NCI-H510A treated with DMSO at 0.1 percent for 48 hours (cell line): ENCODE measurements at places on chromosomes 4 and X.

DNA sequence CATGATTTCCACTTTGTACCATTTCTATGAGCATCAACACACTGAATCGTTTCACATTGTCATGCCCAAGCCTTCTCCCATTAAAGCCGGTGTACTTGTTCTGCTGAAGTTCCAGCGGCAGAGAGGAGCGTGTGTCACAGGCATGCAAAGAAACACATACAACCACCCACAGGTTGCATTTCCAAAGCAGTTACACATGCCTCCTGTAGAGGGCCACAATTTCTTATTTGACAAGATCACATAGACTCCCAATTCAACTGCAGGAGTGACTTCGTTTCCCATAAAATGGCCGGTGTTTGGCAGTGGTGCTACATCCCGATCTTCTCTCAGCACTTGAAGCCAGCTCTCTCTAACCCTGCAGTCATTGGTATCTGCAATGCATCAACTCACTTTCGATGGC lies 992.6 kb downstream of the NLGN4X start:
- DNase-seq: peak; percentile 59

GRCh38 chr4:145502809-145503208 lies 21.2 kb downstream of the SMAD1 start:
- no peak for DNase-seq

DNA sequence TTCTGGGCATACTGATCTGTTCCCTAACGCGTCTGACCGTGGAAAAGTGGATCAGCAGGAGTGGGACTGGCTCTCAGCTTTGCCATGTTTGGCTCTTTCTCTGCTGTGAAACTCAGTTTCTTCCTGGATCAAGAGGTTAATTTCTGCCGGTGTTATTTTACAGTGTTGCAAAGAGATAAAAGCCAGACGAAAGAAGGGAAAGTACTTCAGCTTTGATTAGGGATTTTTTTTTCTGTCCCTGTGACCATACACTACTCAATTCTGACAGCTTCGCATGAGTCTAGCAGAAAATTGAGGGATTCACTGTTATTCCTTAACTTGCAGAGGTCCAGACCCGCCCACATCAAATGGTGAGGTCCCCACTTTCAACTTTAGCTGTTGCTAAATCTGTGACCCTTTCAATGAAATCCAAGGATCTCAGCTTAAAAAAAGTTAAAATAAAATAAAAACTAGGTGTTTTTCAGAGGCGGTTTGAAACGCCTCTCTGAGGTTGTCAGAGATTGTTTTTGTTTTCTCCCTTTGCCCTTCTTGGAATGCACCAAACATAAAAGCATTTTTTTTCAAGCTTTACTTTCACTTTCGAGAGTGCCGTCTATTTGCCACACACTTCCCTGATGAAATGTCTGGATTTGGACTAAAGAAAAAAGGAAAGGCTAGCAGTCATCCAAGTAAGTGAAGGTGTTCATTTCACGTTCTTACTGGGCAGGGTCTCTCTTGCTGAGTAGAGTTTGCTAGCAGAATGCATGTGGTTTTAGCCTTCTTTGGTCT lies at the start of gene TLR3:
TSS of gene TLR3 (plus strand) at position 576 of the 768 bp plus-strand sequence. CDS start 7,464 bp downstream, outside the sequence.
- no peak for DNase-seq

DNA sequence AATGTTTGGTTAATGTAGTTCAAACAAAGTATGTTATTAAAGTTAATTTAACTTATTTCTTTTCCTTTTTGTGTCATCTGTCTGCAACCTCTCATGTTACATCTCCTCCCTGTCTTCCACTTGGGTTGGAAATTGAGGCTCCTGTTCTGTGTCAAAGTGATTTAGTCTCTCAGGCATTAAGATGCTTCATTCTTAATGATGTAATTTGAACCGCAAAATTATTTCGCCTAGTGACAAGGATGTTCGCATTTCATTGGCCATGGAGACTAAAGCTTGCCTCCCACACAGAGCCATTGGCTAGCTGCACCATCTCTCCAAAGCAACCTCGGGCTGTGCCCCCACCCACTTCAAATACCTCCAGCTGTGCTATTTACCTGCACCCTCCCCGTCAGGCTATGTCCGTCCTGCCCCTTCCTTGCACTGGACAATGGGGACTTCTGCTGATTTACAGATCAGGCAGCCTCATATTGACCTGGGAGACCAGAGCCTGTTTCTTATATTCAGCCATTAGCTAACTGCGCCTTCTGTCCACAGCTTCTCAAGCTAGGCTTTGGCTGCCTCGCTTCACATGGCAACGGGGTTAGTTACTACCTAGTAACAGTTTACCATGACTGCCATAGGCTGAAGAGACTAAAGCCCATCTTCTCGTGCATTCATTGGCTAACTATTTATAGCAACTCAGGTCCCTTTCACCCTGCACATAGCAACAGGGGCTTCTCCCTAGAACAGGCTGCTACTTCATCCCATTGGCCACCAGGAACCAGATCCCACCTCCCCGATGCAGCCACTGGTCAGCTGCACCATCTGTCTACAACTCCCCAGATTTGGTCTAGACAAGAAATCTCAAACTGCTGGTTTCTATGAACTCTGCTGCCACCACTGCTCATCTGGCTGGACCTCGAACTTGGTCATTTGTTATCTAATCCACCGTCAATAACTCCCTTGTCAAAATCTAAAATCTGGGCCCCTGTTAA lies 8.6 kb upstream of the ZNF157 start:
- DNase-seq: peak; percentile 87

DNA sequence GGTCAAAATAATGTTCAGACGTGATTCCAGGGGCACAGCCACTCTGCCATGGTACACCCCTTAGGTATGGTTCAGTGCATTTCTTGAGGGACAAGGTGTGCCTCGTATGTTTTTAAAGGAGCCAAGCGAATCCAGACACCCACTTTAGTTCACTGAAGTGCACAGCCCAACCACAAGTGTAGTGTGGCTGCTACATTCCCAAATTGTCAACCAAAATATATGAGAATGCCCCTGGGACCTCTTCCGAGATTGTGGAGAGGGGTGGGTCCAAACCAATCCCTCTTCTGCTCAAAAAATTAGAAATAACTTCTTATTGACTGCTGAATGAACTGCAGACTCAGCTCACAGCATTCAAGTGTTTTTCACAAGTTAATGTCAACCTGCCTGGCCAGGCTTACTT lies 7.4 kb upstream of the BRS3 start:
- DNase-seq: no peak

GRCh38 chr4:76488888-76489685 lies 54.1 kb downstream of the SHROOM3 start:
- no peak for DNase-seq

DNA sequence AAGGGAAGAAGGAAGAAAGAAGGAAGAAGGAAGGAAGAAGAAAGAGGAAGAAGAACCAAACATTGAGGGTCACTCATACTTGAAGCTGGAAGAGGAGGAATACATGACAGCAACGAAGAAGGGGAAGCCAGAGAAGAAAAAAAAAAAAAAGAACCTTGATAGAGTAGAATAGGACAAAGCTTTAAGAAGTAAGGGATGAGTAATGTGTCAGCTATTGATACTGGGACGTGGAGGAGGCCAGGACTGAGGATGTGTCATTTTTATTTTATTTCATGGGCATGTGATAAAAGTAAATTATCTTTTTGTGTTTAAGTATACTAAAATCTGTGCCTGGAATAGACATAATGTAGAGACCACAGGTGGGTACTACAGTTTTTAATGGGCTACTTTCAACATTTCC lies 6.4 kb downstream of the EDA2R start:
- DNase-seq: no peak

DNA sequence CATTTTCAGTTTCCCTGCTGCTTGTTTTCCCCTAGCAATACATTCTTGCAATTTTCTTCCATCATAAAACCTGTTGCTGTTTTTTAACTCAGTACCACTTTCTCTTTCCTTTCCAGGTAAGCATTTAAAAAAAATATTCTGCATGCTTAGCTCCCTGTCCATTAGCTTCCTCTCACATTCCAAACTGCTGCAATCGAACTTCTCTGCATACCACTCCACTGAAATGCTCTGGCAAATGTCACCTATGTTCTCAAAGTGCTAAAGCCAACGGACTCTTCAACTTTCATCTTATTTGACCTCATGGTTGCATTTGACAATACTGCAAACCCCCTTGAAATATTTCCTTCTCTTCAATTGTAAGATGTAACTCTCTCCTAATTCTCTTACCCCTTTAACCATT lies 192.7 kb downstream of the ANAPC10 start:
- no peak for DNase-seq

DNA sequence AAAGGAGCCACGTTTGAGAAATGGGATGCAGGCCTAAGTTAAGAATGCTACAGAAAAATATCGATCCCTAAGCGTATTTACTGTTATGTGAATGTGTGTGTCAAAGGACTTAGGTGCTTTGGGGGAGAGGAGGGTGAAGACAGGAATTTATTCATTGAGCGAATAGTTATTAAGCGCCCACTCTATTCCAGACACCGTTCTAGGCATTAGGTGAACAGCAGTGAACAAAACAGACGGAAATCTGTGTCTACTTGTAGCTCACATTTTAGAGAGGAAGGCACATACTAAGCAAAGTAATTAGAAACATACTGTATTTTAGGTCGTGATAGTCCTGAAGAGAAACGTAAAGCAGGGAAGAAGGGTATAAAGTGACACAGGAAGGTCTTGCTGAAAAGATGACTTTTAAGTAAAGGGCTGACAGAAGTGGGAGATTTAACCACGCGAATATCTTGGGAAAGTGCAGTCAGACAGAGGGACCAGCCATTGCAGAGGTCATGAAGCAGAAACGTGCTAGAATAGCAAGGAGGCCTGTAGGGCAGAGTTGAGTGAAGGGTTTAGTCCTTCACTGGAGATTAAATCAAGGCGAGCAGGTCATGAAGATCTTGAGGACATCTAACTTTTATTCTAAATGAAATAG lies 541 bp downstream of the AIMP1 start:
- no peak for DNase-seq

GRCh38 chrX:78687586-78687985 lies 28.5 kb upstream of the RTL3 start:
- no peak for DNase-seq

DNA sequence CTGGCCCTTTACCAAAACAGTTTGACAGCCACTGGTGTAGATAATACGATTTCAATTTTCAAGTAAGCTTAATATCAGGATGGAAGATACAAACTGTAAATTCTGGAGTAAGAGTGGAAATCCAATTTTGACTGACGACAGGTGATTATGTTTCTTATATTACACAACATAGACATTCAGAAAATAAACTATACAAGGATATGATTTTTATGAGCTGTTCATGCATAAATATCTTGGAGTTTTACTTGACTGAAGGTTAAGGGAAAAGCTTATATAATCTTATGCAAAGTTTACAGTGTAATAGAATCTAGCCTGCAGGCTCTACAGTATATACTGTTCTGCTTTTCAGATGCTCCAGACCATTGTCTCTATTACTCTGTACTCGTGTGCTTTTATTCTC lies 1672.3 kb downstream of the ARAP2 start:
- no peak for DNase-seq

DNA sequence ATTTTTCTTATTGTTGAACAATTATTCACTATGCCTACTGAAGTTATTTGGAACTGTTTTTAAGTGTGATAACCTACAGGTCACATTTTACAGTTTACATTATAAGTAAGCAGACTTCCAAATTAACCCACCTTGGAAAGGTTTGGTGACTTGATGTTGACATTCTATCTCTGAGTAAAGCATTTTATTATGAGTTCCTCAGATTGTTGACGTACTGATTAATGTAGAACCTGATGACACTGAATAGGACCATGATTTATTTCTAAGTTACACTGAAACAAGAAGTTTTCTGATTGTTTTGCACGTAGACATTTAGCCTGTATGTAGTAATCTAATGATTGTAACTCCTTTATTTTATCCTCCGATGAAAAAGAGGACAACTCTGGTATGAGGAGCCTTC lies 17.0 kb upstream of the CXCL3 start:
- DNase-seq: peak; percentile 69

DNA sequence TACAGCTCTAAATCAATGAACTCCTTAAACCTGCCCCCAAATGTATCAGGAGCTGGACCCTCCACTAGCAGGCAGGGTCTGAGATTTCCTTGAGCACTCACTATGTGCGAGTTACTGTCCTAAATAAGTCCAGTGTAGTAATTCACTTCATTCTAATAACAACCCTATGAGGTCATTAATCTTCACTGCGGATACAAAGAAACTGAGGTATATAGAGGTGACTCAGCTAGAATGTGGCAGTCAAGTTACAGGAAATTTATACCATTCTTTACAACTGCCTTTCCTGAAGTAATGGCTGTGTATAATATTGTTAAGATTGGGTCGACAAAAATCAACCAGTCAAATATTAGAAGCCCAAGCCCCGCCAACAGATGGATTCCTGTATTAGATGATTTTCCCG lies 473.9 kb upstream of the FTHL17 start:
- no peak for DNase-seq

GRCh38 chrX:136823175-136823574 lies 42.4 kb upstream of the ARHGEF6 start:
- DNase-seq: no peak

- no peak for DNase-seq
Measured at GRCh38 chr4:176123710-176124407, 58.2 kb downstream of the WDR17 start.

DNA sequence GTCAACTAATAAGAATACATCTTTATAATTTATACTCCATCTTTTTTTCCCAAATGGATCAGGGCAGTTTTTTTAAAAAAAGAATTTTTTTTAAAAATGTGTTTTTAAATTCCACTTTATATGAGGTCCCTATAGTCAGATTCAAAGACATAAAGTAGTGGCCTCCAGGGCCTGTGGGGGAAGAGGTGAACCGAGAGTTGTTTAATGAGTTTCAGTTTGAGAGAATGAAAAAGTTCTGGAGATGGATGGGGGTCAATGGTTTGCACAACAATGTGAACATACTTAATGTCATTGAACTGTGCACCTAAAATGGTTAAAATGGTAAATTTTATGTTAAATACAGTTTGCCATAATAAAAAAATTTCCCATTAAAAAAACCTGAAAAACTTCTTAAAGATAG lies 53.8 kb downstream of the ZNF827 start:
- DNase-seq: no peak

DNA sequence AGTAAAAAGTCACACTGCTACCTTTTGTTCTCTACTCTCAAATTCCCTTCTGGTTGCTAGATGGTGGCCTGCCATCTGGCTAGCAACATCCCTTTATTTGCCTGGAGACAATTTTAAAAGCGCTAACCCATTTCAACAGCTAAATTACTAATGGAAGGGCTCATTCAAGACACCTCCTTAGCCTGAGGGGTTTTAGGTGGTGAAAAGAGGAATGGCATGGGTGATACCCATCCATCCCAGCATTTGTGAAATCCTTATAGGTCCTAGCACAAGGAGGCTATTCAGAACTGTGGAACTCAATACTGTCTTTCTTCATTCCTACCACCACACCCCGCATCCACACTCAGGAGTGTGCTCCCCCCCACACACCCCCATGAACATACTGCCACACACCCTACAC lies 33.5 kb downstream of the ARHGEF9 start:
- DNase-seq: no peak
